ENCODE measurements at places on chromosomes 2 and 18.

- no peak for DNase-seq
These were observed 131.3 kb downstream of the INHBB start for GRCh38 chr2:120477198-120477597.

GRCh38 chr2:118774458-118775133 lies 72.9 kb downstream of the EN1 start:
- peak; percentile 89 for DNase-seq

GRCh38 chr2:226078666-226079065 lies 679.2 kb downstream of the NYAP2 start:
- no peak for DNase-seq

DNA sequence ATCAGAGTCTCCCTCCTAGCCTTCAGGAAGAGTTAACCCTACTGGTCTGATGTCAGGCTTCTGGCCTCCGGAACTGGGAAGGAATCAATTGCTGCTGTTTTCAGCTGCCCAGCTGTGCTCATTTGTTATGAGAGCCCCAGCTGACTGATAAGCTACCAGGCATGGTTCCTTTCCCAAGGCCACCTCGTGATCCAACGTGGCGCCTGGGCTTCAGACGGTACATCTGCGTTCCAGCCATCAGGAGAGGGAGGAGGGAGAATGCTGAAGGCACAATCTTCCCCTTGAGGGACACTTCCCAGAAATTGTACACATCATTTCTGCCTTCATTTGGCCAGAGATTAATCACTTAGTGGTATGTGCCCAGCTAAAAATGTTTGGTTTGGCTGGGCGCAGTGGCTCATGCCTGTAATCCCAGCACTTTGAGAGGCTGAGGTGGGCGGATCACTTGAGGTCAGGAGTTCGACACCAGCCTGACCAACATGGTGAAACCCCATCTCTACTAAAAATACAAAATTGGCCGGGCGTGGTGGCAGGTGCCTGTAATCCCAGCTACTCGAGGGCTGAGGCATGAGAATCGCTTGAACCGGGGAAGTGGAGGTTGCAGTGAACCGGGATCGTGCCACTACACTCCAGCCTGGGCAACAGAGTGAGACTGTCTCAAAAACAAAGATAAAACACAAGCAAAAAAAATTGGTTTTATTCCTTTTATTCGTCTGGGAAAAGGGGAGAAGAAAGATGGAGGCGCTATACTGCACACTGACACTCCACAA lies 10.5 kb upstream of the ARMC9 start:
- DNase-seq = no peak

- DNase-seq = no peak
These were observed 14.4 kb downstream of the PHLPP1 start for GRCh38 chr18:62729487-62730386.

DNA sequence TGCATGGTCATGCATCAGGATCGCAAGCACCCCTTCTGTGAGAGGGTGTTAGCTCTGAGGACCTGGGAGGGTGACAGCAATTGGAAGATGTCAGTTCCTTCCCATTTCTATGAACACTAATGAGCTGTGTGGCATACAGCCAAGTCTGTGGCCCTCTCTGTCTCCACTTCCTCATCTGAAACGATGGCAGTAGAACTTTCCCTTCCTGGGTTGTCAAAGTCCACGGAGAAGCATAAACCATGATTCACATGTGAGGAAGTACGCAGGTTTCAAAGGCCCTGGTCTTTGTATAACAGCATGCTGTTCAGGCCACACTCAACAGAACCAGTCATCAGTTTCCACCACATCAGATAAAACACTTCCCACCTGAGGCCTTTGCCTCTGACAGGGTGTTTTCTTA lies 167.4 kb upstream of the RAB6C start:
- no peak for DNase-seq

DNA sequence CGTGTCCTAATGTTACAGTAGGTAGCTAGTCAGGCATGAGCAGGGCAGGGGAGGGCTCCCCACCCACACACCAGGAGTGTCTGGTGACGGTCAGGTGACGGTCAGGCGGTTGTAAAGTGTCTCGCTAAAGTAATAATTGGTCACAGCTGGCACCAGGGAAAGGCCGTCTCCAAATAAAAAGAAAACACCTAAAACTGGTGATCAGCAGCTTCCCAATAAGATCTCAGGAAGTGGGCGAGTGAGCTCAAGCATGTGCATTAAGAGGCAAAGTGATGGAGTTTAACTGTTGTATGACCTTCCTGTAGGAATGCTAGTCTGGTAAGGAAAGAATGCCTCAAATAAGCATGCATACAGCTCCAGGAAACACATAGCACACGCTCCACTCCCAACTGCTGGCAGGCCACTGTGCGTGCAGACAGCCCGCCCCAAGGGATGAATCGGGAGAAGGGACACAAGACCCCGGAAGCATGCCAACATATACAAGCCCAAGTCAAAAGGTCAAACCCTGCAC lies 177.1 kb downstream of the RNF144A start:
- DNase-seq = no peak

GRCh38 chr18:31041271-31042083 lies 1.1 kb downstream of the DSC3 start:
- DNase-seq = peak; percentile 58

Measured in ecto neural progenitor cell (in vitro differentiated cells).